ENCODE measurements at places on chromosomes 16 and 17.

GRCh38 chr17:83170571-83171260 lies 91.3 kb downstream of the METRNL start:
- no peak for DNase-seq

DNA sequence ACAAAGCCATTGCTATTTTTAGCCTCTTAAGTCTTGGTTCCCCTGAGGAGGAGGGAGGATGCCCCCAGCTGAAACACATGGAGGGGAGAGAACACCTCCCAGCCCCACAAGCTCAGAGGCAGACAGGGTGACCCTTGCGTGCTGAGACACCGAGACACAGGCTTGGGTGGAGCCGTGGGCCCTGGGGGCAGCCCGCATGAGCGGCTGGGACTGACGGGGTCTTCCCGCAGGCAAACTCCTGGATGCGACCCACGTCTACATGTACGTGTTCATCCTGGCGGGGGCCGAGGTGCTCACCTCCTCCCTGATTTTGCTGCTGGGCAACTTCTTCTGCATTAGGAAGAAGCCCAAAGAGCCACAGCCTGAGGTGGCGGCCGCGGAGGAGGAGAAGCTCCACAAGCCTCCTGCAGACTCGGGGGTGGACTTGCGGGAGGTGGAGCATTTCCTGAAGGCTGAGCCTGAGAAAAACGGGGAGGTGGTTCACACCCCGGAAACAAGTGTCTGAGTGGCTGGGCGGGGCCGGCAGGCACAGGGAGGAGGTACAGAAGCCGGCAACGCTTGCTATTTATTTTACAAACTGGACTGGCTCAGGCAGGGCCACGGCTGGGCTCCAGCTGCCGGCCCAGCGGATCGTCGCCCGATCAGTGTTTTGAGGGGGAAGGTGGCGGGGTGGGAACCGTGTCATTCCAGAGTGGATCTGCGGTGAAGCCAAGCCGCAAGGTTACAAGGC lies 9.8 kb downstream of the SLC16A3 start:
- DNase-seq, result no peak

DNA sequence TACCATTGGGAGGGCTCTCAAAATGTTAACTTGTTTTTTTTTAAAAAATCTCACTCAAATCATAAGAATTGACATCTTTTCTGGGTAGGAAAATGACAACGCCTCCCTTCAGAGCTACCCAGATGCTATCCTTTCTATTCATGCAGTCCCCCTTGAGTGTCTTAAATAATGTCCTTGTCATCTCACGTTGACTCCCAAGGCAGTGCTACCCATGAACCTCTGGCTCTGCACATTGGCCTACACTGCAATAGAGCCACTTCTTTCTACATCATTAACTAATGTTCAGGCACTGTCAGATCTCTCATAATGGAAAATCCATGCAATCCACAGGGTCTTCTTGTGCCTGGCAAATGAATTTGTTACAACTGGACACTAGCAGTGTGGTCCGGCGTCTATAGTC lies 569.8 kb upstream of the ZFHX3 start:
- no peak for DNase-seq

GRCh38 chr17:78558989-78559388 lies 18.2 kb downstream of the DNAH17 start:
- DNase-seq, result no peak

GRCh38 chr17:36641331-36641876 lies 40.0 kb downstream of the MRM1 start:
- no peak for DNase-seq

GRCh38 chr17:29007456-29007855 lies 1.6 kb upstream of the SEZ6 start:
- no peak for DNase-seq

GRCh38 chr16:75703306-75703705 lies 2.0 kb upstream of the DUXB start:
- no peak for DNase-seq

DNA sequence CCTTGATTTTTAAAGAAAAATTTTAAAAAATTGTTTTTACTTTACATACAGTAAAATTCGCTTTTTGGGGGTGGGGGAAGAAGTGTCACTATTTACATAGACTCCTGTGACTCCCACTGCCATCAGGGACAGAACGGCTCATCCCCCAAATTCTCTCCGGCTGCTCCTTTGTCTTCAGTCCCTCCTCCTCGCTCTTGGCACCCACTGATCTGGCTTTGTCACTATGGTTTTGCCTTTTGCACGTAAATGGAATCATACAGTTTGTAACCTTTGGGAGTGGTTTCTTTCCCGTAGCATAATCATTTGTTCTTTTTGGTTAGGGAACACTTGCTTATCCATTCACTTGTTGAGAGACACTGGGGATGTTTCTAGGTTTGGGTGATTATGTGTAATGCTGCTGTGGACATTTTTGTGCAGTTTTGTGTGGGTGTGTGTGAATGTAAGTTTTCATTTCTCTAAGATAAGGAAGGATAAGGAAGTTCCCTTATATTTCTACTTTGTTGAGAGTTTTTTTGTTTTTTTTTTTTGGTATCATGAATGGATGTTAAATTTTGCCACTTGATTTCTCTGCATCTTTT lies 27.4 kb downstream of the RAB11FIP4 start:
- DNase-seq, result no peak

- no peak for DNase-seq
Observed at GRCh38 chr16:70658921-70659320, 12.6 kb downstream of the IL34 start.

- DNase-seq, result no peak
Observed at GRCh38 chr17:65730711-65731169, 169.3 kb upstream of the AXIN2 start.

GRCh38 chr16:12011565-12011964 lies 35.0 kb downstream of the SNX29 start:
- no peak for DNase-seq

GRCh38 chr17:59377410-59377809 lies 46.0 kb downstream of the YPEL2 start:
- DNase-seq, result no peak

- no peak for DNase-seq
Observed at GRCh38 chr16:89018282-89019158, 41.5 kb upstream of the CBFA2T3 start.

DNA sequence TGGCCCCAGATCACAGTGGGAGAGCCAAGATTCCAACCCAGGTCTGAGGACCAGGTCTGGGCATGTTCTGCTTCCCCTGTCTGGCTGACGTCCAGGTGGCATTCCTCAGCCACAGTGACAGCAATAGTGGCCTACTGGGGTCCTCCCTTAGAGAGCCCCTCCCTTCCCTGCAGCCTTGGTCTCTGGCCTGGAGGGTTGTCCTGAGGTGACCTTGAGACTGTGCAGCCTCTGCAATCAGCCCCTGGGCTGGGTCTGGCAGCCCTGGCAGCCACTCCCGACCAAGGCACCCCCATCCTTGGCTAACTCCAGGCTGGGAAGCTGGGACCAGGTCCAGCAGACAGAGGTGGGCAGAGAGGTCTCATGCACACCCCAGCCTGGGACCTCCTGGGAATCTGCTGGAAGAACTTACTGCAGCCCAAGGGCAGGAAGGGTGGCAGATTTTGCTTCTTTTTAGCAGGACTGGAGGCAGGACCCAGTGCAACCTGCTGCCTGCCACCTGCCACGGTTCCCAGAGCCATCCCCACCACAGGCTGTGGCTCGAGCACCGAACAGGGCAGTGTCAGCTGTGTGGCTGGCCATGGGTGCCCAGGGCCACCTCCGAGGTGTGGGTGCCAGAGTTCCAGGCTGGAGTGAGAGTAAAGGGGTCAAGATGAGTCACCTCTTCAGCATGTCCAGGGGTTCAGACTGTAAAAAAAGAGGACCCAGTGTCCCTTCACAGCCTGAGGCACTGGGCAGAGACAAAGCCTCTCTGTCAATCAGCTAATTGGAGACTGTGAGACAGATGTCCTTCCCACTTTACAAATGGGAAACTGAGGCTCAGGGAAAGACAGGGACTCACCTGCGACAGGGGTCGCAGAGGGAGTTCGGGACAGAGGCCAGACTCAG lies 12.6 kb downstream of the GRB7 start:
- DNase-seq, result no peak

Measured in Caco-2 (cell line).